AG08396 (cell line): ENCODE measurements at places on chromosomes 2 and 18.

DNA sequence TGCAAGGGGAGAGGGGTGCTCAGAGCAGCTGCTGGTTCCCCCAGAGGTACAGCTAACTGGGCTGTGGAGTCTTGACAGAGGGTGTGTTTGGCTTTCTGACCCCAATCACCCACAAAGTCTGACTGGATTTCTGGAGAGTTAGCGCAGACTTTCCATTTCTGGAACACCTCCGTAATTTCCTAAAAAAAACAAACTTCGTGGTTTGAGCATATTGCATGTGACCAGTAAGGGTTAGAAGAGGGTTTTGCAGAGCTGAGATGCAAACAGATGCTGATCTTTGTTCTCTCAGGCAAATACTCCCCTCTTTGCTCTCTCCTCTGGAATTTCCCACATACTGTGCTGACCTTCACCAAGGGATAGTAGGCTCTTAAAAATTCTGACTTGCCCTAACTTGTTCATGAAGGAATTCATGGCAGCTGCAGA lies 44.5 kb upstream of the TMEM247 start:
- DNase-seq, result peak; percentile 84

- DNase-seq, result no peak
Measured at GRCh38 chr2:64119369-64119768, 24.9 kb downstream of the PELI1 start.

- no peak for DNase-seq
Measured at GRCh38 chr2:119019521-119019920, 77.5 kb downstream of the MARCO start.

GRCh38 chr2:24680196-24680595 lies 113.0 kb downstream of the PTRHD1 start:
- DNase-seq, result no peak

GRCh38 chr2:70367722-70368323 lies 66.0 kb upstream of the FAM136A start:
- no peak for DNase-seq

GRCh38 chr2:212005085-212005671 lies 533.4 kb downstream of the ERBB4 start:
- peak; percentile 12 for DNase-seq

DNA sequence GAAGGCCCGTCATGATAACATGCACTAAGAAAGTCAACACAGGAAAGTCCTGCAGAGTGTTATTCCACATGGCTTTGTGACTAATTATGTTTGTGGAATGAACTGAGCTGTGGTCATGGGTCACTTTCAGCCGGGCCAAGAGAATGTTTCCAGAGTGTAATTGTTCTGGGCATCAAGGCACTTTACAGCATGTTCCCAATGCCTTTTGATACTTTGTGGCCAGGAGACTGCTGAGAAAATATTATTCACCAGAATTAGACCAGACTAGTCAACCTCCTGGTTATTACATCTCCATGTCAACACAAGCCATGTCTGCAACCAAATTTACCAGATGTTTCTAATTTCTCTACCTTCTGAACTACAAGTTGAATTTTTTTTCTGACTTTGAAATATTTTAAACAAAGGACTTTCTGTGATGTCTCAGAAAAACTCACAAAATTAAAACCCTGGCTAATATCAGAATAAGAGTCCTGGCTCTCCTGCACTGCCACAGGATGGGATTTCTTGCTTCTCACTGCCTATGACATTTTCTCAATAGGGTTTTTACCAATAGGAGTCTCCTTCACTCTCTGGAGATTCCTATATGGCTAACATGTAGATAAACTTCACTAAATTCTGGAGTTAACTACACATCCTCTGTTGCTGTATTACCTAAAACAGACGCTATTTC lies 90.6 kb upstream of the WDR75 start:
- peak; percentile 46 for DNase-seq

GRCh38 chr18:7879717-7880116 lies 312.6 kb downstream of the PTPRM start:
- DNase-seq, result no peak

DNA sequence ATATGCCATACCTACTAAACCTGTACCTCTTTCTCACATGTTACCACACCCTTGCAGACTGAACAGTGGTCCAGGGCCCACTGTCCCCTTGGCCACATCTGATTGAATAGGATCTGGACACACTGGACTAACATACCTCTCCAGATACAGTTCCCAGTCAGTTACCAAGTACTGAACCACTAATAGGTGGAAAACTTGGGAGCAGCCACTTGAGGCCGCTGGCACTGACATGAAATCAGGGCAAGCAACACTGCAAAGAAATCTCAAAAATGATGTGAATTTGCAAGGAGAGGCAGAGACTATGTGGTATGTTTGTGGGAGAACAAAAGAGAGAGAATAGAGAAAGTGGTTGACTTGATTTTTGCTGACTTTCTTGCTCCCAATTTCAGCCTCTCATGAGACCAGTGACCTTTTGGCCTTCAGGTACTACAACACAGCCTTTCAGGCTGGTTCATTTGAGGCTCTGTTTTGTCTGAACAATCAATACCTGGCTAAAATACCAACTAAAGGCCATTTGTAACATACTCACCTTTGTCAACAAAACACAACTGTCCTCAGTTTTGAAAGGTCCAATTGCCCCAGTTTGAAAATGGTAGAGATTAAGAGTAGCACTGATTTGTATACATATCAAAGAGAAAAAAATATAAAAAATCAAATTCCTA lies 7.8 kb downstream of the GRB14 start:
- no peak for DNase-seq

GRCh38 chr2:80288576-80288975 lies 16.0 kb downstream of the LRRTM1 start:
- DNase-seq, result no peak

GRCh38 chr2:226310146-226310545 lies 489.5 kb downstream of the IRS1 start:
- DNase-seq, result peak; percentile 20

DNA sequence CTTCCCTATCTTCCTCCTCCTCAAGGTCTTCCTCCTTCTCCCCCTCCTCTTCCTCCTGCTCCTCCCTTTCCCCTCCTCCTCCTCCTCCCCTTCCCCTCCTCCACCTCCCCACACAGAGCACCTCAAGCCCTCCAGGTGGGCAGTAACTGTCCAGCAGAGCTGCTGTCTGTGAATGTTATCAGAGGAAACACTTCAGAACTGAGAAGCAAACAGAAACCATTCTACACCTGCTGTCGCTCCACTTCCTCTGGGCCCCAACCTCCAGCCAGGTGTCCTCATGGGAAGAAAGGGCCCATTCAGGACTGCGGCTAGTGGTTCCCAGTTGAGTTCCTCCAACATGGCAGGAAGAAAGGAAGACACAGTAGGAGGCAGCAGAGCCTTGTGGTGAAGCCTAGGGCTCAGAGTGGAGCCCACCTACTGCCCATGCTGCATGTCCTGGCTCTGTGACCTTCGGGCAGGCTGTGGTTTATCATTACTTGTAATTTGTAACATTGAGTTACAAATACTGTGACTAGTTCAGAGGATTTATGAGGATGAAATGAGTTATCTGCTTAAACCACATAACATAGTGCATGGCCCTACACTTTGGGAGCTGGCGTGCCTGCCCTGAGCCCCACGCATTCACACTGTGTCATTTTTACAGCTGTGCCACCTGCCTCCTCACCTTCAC lies 165.9 kb upstream of the ID2 start:
- no peak for DNase-seq

DNA sequence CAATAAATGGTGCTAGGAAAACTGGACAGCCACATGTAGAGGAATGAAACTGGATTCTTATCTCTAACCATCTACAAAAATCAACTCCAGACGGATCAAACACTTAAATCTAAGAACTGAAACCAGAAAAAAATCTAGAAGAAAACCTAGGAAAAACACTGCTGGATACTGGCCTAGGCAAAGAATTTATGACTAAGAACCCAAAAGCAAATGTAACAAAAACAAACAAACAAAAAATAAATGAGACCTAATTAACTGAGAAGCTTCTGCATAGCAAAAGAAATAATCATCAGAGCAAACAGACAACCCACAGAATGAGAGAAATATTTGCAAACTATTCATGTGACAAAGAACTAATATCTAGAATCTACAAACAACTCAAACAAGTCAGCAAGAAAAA lies 314.0 kb upstream of the REV1 start:
- DNase-seq, result no peak

DNA sequence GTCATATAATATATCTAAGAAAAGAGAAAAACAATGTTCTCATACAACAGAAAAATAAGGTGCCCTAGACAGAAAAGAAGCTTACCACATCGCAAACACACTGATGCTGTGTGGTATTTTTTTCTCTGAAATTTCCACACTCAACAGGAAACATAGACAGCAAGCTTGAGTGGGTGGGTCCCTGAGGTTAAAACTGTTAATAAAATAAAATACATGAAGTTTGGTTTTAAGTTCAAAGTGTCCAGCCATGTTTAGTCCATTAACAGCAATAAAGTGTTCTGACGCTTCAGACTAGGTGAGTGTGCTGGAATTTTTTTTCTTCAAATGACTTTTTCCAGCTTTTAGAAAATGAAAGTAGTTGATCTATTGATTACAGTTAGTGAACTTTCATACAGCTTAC lies 83.3 kb upstream of the EPB41L5 start:
- no peak for DNase-seq

GRCh38 chr2:56732946-56733345 lies 549.2 kb downstream of the CCDC85A start:
- DNase-seq, result no peak
